ENCODE measurements at places on chromosomes 2 and 18. TPM values are rescaled to one million over a fixed set of nuclear protein-coding genes. Genes with fewer than 3 reads are reported as not detected.
A peak's percentile ranks its signal among the peaks of the same experiment; 100 is the strongest.

Gene BOK
- polyA plus RNA-seq, result 12.0 TPM

GRCh38 chr2:84858123-84858522, 22.8 kb downstream of the TRABD2A start:
- no peak for DNase-seq

DNA sequence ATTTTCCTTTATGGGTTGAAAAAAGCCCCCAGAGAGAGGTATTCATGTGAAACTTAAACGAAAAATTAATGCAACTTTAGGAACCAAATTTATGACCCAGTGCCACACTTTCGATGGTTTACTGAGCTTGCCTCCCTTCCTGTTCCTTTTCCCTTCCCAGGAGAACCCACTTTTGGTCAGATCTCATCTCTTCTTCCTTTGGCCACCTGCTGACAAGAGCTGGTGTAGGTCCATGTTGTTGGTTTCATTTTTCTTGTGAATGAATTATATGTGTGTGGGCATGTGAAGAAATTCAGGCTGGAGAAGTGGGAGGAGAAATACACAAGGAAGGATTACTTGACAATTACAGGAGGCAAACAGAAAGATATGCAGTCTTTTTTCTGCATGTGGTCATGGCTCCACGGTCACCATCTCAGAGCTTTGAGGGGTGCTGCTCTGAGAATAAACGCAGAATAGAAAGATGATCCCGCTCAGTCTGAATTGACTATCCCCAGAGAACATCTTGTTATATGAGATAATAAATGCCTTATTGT, 111.3 kb upstream of the TCF4 start:
- DNase-seq, result no peak

- no peak for DNase-seq
These were observed 74.2 kb upstream of the TMEM200C start for GRCh38 chr18:5969355-5969988.

- DNase-seq, result no peak
These were observed 368.4 kb upstream of the HS6ST1 start for GRCh38 chr2:128686881-128687555.

Gene ACTG2
- 0.26 TPM for polyA plus RNA-seq

- no peak for DNase-seq
These were observed 472.7 kb downstream of the CMPK2 start for GRCh38 chr2:6392966-6393365.

DNA sequence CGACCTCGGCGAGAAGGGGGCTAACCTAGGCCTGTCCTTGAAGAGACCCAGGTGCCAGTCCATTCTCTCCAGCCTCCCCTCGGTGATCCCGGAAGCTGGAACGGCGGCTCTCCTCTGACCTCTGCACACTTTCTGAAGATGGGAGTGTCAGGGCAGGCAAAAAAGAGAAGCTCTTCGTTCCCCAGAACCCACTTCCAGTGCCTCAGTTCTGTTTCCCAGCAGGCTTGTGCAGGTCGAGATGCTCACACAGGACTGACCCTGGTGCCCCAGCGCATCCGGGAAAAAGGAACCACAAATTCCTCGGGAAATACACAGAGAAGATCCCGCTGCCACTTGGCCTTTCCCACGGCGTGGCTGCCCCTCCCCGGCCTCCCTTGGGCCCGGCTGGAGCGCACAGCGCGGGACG, 681 bp upstream of the PTPN18 start:
- DNase-seq, result no peak

GRCh38 chr18:3524706-3525105, 74.7 kb downstream of the TGIF1 start:
- DNase-seq, result no peak

DNA sequence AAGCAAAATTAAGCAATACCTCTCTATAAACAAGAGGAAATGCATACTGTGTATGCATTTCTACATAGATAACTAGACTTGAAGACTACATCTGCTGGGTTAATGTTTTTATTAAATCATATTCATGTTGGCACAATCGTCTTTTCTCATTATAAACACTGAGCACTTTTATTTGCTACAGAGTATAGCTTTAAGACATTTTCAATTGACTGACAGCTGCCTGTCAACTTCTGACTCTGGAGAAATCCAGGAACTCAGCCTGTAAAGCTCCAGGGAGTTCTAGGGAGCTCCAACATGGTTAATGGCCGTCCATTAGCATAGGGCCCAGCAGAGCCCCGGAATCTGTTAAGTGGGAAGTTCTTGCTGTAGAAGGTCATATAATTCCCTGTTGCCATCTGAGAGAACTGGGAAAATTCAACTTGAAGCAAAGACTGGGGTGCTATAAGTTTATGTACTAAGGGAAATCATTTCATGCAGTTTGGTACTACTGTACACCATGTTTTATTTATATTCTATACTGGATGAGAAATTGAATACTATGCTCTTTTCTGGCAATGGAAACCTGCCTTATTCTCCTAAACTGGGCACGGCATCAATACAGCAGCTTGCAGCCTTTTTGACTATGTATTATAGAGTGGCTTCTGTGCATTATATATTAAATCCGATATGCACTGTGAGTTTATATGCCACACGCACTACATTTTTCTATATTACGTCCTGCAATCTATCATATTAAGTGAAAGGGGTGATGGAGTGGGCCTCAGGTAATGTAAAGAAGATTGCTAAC, 243.5 kb upstream of the ZNF521 start:
- DNase-seq, result no peak

DNA sequence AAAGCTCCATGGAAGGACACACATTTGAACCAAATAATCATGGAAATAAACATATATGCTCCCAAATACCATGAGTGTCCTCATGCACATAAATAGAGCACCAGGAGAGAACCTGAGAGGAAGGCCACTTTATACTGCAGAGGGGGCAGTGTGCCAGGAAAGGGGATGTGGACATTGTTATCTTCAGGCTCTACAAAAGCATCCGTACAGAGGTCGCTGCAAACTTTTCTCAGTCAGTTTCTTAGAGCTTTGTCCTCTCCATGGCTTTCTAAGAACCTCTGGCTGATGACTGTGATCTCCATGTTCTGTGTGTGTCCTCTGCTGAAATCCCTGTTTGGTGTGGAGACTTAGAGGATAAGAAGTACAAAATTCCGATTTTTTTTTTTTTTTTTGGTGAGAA, 515.7 kb downstream of the CNTNAP5 start:
- no peak for DNase-seq

Gene LRATD1
- polyA plus RNA-seq, result not detected

- peak; percentile 5 for DNase-seq
These were observed 32.1 kb upstream of the DYNAP start for GRCh38 chr18:54558609-54559585.

DNA sequence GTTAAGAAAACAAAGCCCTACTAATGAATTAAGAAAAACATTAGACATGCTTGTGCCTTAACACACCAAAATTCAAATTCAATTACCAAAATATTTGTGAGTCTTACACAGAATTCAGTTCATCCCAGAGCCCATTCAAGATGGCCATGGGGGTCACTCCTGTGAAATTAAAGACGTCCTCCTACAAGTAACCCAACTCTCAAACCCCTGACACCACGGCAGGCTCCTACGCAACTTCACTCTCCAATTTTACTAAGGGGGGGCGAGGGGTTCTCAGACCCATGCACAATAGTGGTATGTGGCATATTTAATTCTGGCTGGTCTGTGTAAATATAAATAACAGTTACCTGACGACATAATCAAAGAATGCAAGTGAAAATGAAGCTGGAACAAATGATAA, 5.0 kb downstream of the ZNF516 start:
- DNase-seq, result no peak

- DNase-seq, result no peak
These were observed 617.4 kb downstream of the BCL11A start for GRCh38 chr2:59936048-59936447.

- DNase-seq, result no peak
These were observed 111.2 kb upstream of the FSHR start for GRCh38 chr2:49265471-49265870.

- no peak for DNase-seq
These were observed 121.6 kb upstream of the CDC42EP3 start for GRCh38 chr2:37793004-37793403.

DNA sequence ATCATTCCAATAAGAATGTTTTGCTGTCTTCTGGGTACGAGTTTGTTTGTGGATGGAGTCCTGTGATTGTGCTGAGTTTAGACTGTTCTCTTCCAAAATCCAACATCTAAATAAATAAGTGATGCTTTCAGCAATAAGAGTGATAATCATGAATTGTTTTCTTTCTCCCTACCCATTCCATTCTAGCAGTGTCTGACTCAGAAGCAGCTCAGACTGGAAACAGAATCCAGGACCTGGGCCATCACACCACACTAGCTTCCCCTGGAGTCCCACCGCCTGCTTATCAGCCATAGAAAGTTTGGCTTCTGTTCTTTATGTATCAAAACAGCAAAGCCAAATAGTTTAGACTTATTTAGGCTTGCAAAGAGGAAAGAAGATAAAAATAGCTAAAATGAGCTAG, 76.4 kb upstream of the CNGA3 start:
- no peak for DNase-seq

Gene MTHFD2
- 153 TPM for polyA plus RNA-seq

DNA sequence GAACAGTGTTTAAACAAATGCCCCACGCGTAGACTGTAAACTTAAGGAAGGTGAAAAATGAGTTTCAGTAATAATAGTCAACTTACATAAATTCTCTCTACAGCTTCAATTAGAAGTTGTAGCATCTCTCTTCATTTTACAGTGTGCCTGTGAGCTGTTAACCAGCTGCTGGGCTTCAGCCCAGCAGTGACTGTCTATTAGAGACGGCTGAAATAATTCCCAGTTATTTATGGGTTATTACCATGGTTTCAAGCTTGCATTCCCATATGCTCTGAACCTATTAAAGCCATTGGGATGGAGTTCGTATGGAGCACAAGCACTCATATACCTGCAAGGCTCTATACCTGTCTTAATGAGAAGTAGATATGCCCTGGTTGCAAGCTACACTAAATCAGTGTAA, 501.1 kb downstream of the CNTNAP5 start:
- no peak for DNase-seq

Gene ZBTB7C
- 0.10 TPM for polyA plus RNA-seq

- DNase-seq, result no peak
These were observed 168.0 kb upstream of the REV1 start for GRCh38 chr2:99657691-99658258.

- no peak for DNase-seq
These were observed 1239.4 kb upstream of the CRIM1 start for GRCh38 chr2:35116151-35116550.

- no peak for DNase-seq
These were observed 422.0 kb upstream of the ZEB2 start for GRCh38 chr2:144941743-144942488.

DNA sequence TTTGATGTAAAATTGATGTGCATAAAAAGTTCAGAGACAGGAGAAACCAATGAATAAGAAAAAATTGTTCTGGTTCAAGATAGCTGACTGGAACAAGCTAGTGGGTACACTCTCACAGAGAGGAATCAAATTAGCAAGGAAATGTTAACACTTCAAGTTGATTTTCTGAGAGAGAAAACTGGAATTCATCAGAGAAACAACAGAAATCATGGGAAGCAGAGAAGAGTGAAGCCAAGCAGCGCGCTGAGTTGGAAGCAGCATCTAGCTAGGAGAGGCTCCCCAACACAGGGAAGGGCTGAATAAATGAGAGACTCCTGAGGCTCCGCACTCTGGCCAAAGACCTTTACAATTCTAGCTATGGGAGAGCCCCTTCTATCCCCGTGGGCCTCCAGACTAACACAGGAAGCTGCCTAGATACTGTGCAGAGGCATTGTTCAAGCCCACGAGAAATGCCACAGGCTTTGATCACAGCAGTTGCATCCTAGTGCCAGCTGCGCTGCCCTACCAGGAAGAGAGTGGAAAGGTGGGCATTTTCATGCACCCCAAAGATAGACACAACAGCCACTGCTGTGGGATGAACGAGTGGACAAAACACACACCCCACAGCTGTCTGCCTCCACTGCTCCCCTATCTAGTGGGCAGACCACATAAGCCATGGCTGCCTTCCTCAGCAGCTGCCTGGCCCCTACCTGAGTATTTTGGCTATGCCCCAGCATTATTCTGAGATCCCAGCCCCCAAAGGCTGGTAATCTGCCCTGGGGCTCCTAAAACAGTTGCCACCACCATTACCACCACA, 136.7 kb downstream of the FSIP2 start:
- DNase-seq, result no peak

Gene PLEK
- not detected for polyA plus RNA-seq

Gene GALNT13
- 12.8 TPM for polyA plus RNA-seq

Gene PID1
- 2.7 TPM for polyA plus RNA-seq

Gene NLRC4
- polyA plus RNA-seq, result not detected

- no peak for DNase-seq
These were observed 45.3 kb downstream of the SCTR start for GRCh38 chr2:119478978-119479295.

GRCh38 chr2:216159144-216159543, 50.0 kb downstream of the XRCC5 start:
- DNase-seq, result no peak

Gene TRIM54
- 0.13 TPM for polyA plus RNA-seq

Gene STPG4
- polyA plus RNA-seq, result 0.14 TPM

DNA sequence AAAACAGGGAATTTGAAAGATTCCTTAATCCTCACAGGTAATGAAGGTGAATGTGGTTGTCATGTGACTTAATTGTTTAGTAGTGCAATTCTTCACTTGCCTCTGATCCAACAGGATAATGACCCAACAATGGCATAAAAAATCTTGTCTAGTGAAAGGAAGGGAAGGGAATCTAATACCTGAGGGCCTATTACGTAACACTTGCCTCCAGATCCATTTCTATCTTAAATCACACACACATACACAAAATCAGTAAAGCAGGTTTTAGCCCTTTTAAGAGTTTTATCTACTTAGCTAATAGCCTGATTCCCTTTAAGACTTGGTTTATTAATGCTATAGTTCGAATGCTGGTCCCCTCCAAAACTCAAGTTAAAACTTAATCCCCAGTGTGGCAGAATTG, 118.6 kb downstream of the TMEM163 start:
- no peak for DNase-seq

Gene IL18R1
- polyA plus RNA-seq, result 0.87 TPM

Gene CCDC68
- 3.1 TPM for polyA plus RNA-seq

DNA sequence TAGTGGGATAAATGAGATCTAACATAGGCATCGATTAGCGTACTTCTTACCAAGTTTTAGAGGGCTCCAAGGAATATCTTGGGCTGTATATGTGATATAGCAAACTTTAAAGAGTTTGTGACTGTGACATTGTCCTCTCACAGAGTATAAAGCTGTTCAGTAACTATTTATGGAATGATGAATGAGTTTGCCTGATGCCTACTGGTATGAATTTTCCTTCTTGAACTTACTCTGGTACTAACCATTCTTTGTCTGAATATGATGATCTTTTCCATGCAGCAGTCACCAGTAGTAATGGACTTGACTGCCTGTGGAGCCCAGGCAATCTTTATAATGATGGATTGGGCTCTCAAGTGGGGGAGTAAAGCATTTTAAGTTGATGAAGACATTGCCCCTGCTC, 120.5 kb downstream of the PARD3B start:
- DNase-seq, result no peak

All from A549 (cell line).